ENCODE measurements at places on chromosomes 5 and 9.

GRCh38 chr5:84487963-84488362 lies 103.3 kb upstream of the EDIL3 start:
- no peak for DNase-seq

- no peak for DNase-seq
Observed at GRCh38 chr9:137127301-137128157, 11.4 kb upstream of the GRIN1 start.

GRCh38 chr9:83342731-83343130 lies 195.5 kb downstream of the FRMD3 start:
- no peak for DNase-seq

DNA sequence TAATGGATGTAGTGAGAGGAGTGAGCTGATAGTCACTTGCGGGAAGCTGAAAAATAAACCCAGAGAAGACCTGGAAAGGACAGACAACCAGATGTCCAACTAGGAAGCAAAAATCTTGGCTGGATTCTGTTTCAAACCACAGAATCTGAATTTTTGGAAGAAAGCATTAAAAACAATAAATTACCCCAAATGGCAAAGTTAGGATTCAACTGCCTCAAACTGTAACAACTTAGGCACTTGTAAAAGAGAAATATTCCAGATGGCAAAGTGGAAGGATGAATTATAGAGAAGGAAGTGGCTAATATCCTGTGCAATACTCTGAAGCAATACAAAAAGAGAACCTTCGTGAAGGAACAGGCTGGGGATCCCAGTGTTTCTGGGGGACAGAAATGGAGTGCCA lies 46.8 kb upstream of the SLIT3 start:
- no peak for DNase-seq

GRCh38 chr5:107474361-107474715 lies 196.4 kb downstream of the EFNA5 start:
- DNase-seq, result no peak

DNA sequence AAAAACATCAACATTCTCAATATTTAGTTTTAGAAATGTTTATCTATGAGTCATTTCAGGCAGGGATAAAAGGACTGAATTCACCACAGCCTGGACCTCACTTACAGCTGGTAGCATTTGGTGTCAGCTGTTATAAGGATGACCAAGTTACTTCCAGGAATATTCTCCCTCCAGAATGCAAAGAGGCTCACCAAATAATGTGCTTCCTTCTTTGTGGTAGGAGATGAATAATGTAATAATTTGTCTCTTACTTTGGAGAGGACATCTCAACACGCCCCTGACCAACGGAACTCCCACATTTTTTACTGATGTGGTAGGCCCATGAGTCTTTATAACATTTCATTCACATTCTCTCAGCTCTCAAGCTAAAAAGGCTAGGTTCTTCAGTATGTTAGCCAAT lies 825.9 kb upstream of the GRAMD2B start:
- no peak for DNase-seq

DNA sequence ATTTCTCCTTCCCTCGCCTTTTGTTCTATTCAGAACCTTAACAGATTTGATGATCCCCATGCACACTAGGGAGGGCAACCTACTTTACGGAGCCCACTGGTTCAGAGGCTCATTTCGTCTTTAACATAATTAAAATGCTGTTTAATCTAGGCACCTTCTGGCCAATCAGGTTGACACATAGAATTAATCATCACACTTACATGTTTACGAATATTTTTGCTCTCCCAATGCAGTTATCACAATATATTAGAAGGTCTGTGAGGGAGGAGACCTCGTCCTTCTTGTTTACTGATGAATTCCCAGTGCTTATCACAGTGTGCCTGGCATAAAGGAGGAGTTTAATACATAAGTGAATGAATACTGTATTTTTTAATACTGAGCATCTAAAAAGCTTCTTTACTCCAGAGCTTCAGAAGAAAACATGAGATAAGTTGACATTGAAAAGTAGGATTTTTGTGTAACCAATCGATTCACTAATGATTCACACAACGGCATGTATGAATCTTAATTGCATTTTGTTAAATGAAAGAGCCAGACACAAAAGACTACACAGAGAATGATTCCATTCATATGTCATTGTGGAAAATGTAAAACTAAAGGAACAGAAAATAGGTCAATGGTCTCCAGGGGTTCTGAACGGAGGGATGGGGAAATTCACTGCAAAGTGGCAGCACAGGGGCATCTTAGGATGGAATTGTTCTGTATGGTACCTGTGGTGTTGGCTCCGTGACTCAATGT lies 78.6 kb upstream of the VCAN start:
- DNase-seq, result no peak

DNA sequence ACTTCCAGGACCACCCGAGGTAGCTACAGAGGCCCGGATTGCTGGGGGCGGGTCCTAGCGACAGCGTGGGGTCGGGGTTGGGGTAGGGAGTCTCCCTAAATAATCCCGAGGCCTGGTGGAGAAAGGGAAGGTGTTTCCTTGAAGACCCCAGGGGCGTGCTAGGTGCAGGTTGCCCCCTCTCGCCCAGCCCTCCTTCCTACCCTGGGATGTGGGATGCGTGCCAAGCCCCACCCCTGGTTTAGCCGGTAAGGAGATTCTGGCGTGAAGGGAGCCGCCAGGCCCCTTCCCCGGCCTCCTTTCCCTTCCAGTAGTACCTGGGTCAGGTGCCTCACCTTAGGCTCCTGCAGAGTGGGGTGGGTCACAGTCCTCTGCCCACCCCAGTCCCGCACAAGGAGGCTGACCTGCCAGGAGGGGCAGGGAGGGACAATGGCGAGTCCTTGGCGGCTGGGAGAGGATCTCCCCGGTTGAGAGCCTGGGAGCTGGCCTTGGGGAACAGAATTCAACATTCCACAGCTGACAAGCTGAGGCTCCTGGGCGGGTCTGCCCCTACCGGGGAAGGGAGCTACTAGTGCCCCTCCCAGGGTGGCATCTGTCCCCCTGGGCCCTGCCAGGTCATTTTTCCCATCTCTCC lies 674 bp downstream of the TSPAN17 start:
- peak; percentile 61 for DNase-seq

DNA sequence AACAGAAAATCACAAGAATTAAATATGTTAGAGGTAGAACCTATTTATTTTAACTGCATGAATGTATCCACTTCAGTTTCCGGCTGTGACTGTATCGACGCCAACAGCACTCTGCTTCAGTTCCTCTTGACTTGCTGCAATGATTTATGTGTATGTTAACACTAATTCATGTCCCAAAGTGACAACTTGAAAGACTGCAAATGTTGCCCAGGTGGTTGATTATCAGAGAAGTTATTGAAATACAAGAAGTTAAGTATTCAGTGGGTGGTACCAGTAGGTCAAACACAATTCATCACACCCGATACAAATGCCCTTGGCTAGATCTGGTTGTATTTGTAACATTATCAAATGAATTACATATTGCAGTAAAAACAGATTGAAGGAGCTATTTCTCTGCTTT lies 622.7 kb upstream of the CDH18 start:
- no peak for DNase-seq

GRCh38 chr5:124725040-124725434 lies 21.4 kb downstream of the ZNF608 start:
- DNase-seq, result no peak

Measured in HEK293T (cell line).